ENCODE measurements at places on chromosomes 5 and 9.

- no peak for DNase-seq
These were observed 9.6 kb upstream of the ADRB2 start for GRCh38 chr5:148816782-148817181.

GRCh38 chr9:33239921-33240320 is at the start of gene SPINK4:
Gene SPINK4, plus strand, starts transcription at chr9:33240167. Its CDS starts 42 bp downstream, at chr9:33240209.
- DNase-seq = no peak

DNA sequence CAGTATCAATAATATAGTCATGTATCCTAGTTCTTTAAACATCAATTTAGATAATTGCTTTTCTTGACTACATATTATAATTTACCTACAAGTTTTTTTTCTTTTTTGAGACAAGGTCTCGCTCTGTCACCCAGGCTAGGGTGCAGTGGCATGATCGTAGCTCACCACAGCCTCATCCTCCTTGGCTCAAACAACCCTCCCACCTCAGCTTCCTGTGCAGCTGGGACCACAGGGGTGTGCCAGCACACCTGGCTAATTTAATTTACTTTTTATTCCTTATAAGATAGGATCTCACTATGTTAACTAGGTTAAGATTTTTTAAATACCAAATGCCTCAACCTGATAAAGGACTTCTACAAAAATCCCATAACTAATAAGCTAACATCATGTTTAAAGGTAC is 21.1 kb downstream of the UIMC1 start:
- no peak for DNase-seq

DNA sequence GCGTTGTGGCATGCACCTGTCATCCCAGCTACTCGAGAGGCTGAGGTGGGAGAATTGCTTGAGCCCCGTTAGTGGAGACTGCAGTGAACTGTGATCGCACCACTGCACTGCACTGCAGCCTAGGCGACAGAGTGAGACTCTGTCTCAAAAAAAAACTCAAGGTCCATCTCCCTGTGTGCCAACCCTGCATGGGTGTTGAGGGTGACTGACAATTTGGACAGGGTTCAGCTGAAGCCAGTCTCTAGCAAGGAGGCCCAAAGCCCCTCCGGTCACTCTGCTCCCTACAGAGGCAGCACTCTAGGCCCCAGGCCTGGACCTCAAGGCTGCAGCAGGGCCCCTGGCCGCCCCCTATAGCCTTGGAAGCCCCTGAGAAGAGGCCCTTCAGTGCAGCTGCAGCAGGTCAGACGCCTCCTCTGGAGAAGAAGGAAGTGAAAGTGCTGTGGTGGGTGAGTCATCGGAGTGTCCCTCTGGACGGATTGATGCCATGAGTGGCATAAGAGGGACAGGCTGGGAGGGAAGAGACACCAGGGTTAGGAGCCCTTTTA is 39.2 kb upstream of the NEK6 start:
- peak; percentile 98 for DNase-seq

DNA sequence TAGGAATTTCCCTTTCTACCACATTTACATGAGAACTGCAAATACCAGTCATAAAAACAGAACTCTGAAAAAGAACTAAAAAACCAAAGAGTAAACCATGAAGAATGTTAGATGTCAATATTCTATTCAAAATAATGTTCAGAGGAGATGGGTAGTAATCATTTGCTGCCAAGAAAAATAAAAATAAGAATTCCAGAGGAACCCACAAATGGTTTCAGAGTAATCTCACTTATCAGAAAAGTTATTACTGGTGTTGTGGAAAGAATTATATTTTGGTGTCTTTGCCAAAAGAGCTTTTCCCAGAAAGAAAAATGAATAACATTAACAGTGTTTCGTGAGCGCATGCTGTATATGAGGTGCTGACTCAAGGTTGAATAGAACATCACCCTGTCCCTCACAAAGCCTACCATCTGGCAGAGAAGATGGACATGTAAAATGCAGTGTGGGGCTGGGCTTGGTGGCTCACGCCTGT is 35.6 kb downstream of the GPR21 start:
- DNase-seq = no peak

DNA sequence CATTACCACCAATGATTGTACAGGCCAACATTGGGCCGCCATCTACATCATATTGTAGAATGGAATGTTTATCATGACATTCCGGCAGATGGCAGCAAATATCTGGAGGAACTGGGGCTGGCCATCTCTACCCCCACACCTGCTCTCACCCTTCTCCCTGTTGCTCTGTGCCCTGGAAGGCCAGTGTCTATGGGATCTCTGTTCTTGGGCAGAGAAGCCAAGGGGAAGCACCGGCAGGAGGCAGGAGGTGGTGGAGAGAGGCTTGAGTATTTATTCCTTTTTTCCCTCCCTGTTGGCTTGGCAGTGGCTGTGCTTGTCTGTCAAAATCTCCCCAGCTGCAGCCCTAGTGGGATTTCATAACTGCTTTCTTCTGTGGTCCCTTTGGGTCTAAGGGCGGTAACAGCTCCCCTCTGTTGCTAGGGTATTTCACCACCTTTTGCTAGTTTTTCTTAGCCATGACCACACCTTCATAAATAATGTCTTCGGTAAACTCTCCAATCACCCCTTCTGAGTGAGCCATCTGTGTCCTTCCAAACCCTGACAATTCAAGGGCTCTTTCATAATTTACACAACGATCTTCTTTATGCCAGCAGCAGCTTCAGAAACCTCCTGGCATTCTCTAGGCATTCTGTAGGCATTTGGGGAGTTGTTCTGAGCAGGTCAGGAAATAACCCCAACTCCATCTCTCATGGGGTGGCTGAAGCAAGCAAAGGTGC is 225.8 kb downstream of the MELK start:
- peak; percentile 79 for DNase-seq

DNA sequence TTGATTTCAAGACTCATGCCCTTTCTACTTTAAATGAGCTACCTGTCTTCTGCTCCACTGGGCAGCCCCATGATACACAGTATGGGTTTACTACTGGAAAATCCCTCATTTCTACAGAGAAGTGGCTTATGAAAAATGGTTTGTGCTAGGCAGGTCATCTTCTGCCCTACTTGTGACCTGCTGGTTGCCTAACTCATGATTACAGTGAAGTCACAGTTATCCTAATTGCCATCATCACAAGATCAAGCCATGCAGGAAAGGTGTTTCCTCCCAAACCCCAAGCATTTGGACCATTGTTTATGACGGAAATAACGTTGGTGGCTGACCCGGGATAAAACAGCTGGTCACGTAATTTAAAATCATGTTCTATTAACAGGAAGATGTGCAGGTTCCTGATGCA is 330.6 kb downstream of the ACTL7B start:
- no peak for DNase-seq

DNA sequence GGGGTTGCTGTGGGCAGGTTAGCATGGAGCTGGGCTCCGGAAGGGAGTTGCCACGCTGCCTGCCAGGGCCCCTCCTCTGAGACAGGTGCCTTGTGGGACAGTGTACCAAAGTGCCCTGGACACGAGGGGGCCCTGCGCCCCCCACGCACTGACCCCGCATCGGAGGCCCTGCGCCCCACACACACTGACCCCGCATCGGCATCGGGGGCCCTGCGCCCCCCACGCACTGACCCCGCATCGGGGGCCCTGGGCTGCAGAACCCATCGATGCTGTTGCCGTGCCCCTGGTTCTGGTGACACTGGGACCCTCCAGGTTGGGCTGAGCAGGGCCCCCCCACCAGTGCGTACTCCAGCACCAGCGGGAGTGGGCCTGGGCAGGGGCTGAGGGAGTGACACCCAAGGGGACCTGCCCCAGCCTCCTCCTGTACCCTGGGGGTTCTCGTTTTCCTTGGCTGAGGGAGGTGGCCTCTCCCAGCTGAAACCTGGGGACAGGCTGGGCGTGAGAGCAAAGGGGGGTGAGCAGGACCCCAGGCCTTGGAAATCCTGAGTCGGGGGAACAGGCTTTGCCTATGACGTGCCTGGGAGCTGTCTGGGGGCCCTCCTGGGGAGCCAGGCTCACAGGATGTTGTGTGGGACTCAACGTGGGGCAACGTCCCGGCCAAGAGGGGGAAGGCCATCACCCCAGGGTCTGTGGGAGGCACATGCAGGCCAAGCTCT is 6.9 kb downstream of the SAPCD2 start:
- no peak for DNase-seq

DNA sequence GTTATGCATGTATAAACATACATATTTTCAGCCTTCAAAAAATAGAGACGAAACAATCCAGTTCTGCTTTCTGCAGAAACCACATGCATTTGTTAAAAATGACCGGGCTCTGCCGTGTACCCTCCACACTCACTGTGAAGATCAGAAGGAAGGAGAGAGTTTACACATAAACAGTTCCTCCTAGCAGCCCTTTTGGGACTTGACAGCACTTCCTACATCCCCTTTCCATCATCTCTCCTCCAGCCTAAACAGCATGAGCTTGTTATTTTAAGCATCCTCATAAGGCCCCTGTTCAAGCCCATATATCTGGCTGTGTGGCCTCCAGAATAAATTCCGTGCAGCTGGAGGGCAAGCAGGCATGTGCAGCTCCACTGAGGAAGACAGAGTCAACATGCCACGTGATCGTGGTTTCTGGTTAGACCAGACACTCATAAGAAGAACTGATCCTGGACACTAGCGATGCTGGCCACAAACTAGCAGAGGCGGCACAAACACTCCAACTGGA is 42.2 kb downstream of the NIPAL4 start:
- peak; percentile 96 for DNase-seq

DNA sequence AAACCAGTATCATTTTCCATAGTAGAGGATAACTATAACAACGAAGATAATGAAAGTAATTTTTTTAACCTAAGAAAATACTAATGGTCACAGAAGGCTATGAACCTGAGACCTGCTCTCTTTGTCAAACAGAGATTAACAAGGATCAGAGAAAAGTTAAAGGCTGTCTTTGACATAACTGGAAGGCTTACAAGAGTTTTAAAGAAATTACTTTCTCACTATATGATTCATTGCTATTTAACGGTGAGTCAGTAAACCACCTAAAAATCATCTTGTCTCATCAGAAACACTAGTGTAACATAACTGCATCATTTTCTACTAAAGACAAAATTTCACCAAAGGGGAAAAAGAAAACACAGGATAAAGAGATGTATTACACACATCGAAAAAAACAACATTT is 19.3 kb downstream of the MLANA start:
- DNase-seq = no peak

DNA sequence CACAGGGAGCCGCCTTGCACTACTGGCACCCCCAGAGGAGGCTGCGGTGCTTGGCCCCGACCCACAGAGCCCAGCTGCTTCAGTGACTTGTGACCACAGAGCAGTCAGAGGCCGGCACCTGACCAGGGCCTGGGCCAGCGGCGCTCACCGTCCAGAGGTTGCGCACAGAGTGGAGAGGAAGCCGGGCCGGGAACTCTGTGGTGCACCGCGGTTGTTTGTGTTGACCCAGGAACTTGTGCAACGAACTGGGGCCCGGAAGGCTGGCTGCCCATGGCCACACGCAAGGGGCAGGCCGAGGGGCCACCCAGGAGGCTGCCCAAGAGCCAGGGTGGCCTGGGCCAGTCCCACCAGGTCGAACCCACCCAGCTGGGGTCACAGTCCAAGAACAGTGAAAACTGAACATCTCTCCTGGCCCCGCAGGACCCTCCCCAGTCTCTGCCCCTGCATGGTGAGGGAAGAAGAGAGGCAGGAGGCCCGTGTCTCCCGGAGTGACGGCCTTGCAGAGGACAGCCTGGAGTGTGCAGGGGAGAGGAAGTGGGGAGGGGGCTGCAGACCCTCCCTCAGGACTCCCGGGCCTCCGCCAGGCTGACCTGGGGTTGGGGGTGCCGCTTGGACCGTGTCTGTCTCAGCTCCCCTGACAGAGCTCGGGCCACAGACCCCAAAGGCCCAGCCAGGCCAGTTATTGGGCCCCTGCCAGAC is 42.8 kb upstream of the EGFL7 start:
- peak; percentile 95 for DNase-seq

DNA sequence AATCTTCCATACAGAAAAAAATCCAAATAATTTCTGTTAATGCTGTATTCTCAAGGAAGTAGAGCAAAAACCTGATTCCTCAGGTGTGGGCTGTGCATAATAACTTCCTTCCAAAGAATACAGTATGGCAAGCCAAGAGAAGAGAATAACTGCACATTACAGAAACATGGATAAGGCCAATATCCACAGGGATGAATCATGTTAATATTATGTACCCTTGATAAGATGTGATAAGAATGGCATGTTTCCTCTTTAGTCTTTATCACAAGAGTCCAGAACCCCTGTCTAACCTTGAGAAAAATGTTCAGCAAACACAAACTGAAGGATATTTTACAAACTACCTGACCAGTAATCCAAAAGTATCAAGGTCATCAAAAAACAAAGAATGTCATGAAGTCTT is 795.8 kb downstream of the SEMA5A start:
- DNase-seq = no peak

GRCh38 chr5:132767150-132767549 is 9.9 kb downstream of the SEPTIN8 start:
- DNase-seq = no peak

DNA sequence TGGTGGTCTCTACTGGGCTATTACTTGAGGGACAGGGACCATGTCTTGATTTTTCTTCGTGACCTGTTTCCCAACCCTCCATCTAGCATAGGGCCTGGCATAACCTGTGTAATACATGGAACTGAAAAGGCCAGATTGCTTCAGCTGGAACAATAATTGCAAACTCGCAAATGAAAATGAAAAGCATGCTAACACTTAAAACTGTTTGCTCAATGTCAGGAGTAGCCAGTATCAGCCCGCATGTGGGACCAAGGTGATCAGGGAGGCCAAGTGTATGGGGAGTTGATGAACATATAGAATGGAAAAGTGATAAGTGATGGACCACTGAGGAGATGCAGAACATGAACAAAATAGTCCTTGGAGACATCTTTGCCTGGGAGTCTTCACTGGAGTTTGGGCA is 25.2 kb downstream of the GLRX start:
- no peak for DNase-seq

DNA sequence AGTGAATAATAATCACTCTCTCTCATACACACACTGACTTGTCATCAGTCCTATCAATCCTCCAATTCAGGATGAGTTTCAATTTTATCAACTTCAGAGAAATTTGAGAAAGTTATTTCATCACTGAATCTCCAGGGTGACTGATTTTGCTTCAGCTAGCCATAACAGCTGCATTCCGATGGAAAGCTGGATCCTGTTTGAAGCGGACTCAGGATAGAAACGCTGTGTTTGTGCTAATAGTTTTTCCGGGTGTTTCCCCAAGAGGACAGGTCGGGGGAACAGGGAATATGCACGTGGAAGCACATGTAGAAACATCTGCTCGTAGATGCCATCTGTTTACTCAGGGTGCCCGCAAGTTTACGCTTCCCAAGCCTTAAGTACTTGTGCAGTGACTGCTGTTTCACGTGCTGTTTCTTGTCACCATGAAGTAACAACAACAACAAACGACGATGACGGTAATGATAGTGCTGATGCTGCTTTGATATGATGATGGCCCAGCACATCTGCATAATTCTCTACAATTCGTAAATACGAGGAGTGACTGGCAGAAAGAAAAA is 263.7 kb upstream of the DAPK1 start:
- DNase-seq = no peak
